Stimulated activated CD4-positive, alpha-beta T cell treated with anti-CD3 and anti-CD28 coated beads, TNF-alpha, amount 100 ng/mL, for 1 hour (primary cell): ENCODE measurements at places on chromosomes 13 and 19.

DNA sequence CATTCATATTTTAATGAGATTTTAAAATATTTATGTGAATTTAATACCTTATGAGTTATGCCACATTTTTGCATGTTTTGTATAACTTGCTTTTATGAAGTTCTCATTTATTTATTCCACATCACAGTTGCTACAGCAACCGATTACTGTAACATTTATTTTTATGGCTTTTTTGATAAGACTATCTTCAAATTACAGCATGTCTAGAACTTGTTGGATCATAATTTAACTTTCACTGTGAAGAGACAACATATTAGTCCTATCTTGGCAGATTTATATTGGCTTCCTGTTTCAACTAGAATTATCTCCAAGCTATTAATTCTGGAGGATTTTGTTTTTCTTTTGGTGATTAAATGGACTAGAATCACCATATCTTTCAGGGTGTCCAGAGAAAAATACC is 793.7 kb upstream of the SLITRK5 start:
- DNase-seq = no peak

- no peak for DNase-seq
Measured at GRCh38 chr13:60328073-60328472, 68.9 kb upstream of the TDRD3 start.

- DNase-seq = no peak
Measured at GRCh38 chr13:113656003-113656588, 1.9 kb downstream of the ATP4B start.

DNA sequence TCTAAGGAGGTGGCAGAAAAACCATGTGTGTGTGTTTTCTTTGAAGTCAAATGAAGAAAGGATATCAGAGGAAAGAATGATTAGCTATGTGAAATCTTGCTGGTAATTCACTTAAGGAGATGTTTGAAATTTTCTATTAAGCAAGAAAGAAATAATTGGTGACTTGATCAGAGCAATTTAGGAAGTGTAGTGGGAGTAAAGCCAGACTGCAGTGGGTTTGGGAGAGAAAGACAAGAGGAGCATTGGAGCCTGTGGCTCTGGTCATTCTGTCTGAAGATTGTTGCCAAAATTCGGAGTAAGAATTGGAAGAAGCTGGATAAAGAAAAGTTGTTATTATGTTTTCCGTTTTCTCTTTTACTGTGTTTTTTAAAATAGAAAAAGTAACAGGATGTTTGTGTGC is 640.5 kb downstream of the GPC5 start:
- no peak for DNase-seq

- DNase-seq = no peak
Measured at GRCh38 chr13:45512098-45512496, 47.4 kb downstream of the COG3 start.

DNA sequence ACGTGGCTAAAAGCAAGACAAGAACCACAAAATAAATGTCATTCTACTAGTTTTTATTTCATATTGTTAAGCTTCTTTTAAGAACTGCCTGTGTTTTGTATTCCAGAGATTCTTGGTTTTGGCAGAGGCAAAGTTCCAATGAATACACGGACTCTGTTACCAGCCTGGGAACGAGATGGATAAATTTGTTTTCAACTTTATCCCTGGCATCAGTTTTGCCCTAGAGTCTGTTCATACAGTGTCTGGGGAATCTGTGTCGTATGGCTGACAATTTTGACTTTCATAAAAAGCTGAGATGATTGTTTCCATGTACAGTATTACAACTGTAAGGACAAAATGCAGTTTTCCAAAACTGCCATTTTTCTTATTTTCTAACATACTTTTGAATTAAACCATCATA is 327.6 kb downstream of the TBC1D4 start:
- DNase-seq = no peak

- DNase-seq = no peak
Measured at GRCh38 chr13:21998279-21998990, 327.6 kb downstream of the FGF9 start.

- no peak for DNase-seq
Measured at GRCh38 chr13:109998684-109999533, 212.5 kb upstream of the IRS2 start.

- DNase-seq = no peak
Measured at GRCh38 chr13:112761701-112762689, 72.2 kb downstream of the ATP11A start.

DNA sequence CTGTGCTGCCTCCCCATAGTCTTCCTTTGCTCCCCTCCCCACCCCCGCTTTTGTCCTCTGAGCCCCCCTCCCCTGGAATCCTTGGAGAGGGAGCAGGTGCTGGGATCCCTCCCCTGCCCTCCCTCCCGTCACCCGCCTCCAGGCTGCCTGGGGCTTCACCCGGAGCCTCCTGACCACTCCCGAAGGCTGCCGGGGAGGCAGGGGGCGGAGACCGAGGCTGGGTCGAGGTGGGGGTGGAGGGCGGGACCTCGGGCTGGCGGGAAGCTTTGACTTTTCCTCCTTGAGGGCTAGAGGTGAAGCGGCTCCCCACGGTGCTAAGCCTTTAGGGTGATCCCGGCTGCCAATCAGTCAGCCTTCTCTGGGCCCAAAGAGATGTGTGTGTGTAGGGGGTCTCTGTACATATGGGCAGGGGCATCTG is 1.5 kb downstream of the KMT5C start:
- DNase-seq = no peak

- no peak for DNase-seq
Measured at GRCh38 chr13:39566216-39566869, 36.6 kb downstream of the LHFPL6 start.

- no peak for DNase-seq
Measured at GRCh38 chr13:46307554-46307953, 79.5 kb downstream of the RUBCNL start.

- no peak for DNase-seq
Measured at GRCh38 chr19:2867025-2867991, at the start of gene ZNF556. ZNF556 (plus strand) TSS chr19:2867335; CDS start chr19:2867422, 87 bp downstream.

DNA sequence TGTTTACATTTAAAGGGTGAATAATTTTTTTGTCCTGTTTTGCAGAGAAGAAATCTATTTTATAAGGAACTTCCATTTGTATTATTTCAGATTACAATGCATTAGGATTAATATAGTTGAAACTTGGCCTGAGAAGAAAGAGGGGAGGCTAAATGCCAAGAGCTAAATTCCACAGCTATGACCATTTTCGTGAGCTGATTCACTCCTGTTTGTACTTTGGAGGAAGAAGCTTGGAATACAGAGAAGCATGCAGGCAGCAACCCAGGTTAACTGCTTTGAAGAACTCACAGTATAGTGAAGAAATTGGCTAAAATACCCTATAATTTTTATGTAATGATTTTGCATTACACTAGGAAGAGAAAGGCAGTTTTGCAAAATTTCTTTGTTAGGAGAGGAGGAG is 309.4 kb upstream of the KLF12 start:
- DNase-seq = no peak

GRCh38 chr13:109761695-109762094 is 24.7 kb downstream of the IRS2 start:
- no peak for DNase-seq

DNA sequence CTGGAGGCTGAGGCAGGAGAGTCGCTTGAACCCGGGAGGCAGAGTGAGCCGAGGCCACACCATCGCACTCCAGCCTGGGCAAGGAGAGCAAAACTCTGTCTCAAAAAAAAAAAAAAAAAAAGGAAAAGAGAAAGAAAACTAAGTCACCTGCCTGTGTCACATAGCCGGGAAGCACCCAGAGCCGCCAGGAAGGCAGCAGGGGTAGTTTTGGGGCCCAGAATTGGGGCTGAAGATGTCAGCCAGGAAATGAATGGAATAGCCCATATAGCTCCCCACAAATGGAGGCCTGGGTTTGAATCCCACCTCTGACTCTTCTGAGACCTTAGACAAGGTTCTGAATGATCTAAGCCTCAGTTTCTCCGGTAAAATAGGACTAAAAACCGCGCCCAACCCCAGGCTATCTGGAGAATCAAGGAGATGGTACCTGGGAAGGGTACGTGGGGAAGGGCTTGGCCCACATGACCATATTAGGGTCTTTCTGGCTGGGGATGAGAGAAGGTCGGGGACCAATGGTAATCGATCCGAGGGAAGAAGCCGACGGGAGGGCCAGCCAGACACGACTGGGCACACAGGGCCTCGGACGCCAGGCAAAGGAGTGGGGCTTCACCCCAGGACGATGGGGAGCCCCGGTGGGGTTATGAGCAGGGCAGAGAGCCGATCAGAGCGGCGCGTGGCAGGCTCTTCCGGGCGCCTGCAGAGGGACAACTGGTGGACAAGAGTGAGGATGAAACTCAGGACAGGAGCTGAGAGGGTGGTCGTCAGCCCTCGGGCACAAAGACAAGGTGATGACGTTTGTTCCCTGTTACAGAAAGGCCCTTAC is 14.4 kb downstream of the CCDC124 start:
- DNase-seq = no peak
